ENCODE measurements at places on chromosomes 1 and 21.

DNA sequence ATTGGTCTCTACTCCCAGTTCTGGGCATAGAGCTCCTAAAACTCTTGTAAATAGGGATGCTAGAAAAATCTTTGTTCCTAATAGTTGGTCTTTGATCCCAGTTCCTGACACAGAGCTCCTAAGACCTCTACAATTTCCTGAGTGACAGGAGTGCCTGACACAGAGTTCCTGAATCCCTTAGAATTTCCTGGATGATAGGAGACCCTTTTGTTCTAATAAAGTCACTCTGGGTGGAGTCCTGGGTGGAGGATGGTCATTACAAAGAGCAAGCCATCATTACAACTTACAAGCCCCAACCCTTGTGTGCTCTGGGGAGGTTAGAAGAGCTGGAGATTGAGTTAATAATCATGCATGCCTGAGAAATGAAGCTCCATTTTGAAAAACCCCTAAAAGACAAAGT lies 58.4 kb downstream of the ZZZ3 start:
- DNase-seq, result no peak

DNA sequence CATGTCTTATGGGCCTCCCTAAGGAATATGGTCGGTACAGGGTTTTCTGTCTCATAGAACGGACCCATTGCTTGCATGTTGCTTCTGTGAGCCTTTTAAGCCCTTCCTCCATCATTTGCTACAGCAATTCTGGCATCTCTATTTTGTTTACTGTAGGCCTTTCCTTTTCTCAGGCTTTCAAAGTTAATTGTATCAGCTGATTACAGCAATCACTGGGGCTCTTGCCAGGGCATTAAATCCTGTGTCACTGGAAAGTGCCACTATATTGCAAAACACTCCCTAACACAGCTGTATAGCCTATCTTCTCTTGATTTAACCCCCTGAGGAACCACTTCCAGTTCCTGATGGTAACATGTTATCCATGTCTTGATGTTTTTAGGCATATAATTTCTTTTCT lies 156.5 kb downstream of the PDE4B start:
- DNase-seq, result no peak

DNA sequence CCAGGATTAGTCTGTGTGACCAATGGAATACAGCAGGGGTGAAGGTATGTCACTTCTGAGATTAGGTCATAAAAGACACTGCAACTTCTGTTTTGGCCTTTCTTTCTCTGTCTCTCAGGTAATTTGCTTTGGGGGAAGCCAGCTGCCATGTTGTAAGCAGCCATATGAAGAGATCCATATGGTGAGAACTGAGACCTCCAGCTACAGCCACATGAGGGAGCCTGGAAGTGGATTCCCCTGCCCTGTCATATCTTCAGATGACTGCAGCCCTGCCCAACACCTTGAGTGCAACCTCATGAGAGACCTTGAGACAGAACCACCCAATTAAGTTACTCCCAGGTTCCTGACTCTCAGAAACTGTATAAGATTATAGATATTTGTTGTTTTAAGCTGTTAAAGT lies 70.1 kb upstream of the ESRRG start:
- no peak for DNase-seq

GRCh38 chr21:9738527-9738926 lies 782.9 kb upstream of the TPTE start:
- no peak for DNase-seq

DNA sequence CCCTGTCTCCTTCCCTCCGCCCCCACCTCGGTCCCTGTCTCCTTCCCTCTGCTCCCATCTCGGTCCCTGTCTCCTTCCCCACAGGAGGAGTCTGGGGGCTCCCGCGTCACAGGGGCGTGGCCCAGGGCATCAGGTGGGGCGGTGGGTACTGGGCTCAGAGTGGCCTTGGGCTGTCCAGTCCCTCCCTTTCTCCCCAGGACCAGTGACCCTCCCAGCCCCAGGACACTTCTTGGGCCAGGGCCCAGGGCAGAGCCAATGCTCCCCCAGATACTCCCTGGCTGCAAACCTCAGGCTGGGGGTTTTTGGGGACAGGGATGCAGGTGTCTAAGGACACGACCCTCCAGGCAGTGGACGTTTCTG lies 6.8 kb upstream of the RNF223 start:
- no peak for DNase-seq

- DNase-seq, result no peak
Measured at GRCh38 chr21:42222386-42222785, 3.4 kb downstream of the ABCG1 start.

DNA sequence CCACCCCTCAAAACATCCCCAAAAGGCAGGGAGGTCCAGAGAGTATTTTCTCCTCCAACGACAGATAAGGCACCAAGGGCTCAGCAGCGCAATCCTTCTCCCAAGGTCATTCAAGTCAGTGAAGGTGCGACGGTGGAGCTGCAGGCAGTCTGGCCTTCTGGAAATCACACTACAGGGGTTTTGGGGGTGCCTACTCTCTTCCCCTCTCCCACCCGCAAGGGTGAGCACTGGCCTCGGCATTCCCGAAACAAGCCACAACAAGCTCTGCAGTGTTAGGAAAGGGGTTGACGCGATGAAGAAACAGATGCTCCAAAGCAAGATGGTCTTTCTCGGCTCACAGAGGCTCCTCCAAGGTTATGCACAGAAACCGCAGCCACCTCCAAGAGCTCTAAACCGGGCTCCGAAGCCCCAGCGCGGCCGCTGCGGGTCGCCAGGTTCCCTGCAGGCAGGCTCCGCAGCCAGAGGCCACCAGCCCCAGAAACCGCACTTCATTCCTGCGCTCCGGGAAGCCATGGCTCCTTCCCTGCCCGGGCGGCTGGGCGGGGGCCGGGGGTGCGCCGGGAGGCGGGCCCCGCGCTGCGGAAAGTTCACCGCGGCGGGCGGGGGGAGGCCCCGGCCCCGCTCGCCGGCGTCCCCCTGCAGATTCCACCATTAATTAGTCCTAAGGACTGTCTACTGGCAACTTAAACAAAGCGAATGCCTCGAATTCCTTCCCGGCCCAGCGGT lies 1.1 kb downstream of the LUZP1 start:
- no peak for DNase-seq

DNA sequence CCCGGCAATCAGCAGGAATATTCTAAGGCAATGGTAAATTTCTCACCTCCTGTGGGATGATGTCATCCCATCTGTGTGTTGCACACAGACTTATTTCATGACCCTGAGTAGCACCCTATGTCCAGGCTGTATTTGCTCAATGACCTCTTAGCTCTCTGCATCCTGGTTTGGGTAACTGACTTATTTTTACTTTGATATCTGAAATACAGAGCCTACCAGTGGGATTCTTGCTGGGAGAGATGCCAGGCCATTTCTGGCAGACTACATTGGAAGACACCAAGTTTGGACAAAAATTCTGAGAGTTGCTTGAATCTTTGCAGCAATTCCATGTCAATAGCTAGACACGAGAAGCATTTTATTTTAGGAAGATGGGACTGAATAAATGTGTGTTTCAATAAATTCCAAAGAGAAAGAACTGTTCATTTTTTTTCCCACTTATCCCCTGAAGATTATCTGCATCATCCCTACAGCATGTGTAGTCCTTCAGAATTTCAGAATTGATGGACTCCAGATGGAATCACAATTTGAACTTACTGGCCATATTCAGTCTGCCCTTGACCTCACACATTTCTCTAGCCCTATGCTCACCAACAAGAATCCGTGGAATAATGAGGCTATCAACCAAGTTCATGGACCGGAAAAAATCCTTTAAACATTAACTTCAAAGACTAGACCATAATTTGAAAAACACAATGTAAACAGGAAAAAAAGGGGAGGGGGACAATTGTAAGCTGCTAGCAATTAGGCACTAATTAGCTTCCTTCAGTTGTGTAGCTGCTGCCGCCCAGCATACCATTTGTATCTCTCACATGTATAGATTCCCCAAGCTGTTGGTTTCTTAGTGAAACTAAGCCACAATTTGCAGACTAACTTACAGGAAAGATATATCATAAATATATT lies 226.5 kb downstream of the HMCN1 start:
- DNase-seq, result no peak

- no peak for DNase-seq
Measured at GRCh38 chr1:208238710-208239472, 5.3 kb downstream of the PLXNA2 start.

- DNase-seq, result no peak
Measured at GRCh38 chr1:218430822-218431221, 85.7 kb downstream of the TGFB2 start.

- peak; percentile 24 for DNase-seq
Measured at GRCh38 chr21:38413958-38414548, 84.2 kb downstream of the ERG start.

DNA sequence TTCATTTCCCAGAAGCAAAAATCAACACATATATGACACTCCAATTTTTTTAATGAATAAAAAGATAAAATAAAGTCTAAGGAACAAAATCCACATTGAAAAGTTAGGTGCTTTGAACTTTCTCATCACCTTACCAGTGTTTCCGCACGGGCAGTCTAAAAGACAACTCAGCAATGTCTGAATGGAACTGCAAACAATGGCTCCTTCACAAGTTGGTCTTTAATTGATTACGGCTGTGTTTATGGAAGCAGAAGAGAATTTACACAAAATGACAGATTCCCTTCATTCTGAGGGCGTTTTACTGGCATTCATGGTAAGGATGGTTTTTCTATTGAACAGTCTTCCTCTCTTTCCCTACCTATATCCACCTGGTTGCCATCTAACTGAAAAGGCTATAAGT lies 65.0 kb upstream of the RNPC3 start:
- DNase-seq, result no peak

DNA sequence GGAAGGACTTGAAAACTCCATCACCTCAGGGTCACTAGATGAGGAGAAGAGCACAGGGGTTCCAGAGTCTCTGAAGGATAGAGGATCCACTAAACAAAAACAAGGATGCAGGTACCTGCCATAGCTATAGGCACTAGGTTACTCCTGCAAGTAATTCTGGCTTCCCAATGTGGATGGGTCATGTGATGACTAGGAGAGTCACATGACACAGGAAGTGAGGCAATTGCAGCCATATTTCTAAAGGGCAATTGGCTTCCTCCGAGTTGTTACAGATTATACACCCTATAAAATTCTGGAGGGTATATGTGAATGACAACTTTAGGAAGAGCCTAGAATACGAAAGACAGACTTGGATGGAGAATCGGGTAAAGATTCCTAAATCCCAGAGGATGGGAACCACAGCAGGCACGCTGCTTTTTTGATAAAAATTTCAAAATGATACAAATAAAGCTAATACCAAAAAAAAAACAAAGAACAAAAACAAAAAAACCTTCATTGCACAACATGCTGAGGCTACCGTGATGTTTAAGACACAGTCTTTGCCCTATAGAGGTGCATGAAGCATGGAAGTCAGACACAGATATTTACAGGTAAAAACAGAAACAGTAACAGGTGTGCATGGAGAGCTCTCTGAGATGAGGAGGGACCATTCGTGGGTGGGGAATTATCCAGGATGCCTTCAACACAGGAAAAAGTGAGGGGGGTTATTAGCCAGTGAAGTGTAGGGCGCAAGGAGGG lies 10.5 kb downstream of the MTX1 start:
- DNase-seq, result peak; percentile 61

DNA sequence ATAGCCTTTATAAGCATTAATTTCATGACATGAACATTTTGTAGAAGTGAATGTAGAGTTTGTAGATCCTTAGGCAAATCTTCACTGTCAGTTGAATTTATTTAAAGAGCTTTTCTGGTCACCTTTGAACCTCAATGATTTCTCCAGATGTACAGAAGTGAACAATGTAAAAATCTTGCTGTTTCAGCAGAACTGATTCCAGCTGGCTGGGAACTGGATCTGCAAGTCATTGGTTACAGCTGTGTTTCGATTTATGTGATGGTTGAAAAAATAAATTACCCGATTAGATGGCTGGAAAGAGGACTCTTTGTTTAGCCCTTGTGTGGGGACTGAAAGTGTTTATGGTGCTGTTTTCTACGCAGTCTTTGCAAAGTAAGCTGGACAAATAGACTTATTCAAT lies 849.8 kb downstream of the USP25 start:
- no peak for DNase-seq

GRCh38 chr1:91653183-91653582 lies 152.5 kb downstream of the CDC7 start:
- no peak for DNase-seq

DNA sequence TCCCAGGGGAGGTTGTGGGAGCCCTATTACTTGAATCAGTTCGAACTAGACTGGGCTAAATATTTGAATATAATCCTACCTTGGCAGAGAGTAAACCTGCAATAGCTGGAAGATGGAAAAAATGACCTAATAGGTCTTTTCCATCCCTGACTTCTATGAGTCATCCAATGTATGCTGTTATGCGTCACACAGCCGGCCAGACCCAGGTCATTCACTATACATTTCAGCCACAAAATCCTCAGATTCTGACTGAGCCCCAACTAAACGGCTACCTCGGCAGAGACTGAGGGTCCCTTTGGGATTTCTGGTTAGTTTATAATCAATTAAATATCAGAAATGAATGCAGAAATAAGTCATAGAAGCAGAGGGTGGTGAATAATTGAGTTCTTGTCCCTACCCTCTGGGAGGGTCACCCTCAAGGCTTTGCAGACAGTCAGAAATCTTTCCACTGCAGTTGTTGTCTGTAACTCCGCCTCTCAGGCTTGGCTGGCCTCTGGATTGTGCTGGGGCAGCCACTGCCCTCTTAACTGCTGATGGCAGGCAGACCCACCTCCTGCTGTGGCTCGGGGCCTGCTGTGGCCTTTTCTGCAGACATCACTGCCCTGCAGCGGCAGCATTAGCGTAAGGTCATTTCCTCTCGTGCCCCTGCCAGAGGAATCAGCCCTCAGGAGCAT lies 240.5 kb downstream of the TGFB2 start:
- peak; percentile 42 for DNase-seq

DNA sequence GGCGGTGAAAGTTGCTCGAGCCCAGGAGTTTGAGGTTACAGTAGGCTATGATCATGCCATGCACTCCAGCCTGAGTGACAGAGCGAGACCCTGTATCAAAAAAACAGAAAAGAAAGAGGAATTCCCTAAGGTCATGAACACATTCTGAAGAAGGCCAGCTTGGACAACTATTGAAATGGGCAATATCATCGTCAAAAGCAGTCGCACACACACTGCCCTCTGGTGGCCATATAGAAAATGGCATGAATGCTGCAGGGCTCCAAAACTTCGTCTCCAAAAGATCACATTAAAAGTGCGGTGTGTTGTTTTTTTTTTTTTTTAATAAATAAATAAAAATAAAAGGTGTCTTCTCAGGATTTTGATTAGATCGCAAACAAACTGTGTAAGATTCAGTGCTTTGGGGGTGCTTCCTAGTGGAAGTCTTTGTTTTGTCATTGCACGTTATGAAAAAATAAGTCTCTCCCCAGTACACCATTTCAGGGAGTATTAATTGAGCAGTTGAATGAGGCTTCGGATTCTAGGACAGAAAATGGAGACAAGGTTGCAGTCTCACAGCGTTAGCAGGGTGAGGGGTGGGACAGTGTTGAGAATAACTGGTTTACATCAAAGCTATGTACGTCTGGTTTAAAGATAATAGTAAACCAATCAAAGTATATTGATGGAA lies 87.5 kb upstream of the FMN2 start:
- peak; percentile 31 for DNase-seq

- DNase-seq, result no peak
Measured at GRCh38 chr1:26419494-26419893, 8.9 kb downstream of the LIN28A start.

GRCh38 chr21:28337315-28337714 lies 655.4 kb downstream of the LTN1 start:
- peak; percentile 46 for DNase-seq

All from NCI-H460 (cell line).